Activated CD4-positive, alpha-beta T cell treated with anti-CD3 and anti-CD28 coated beads, Interleukin-2, amount 50 U/mL, for 48 hours (primary cell): ENCODE measurements at places on chromosomes 5 and 9.

GRCh38 chr5:5751987-5752386 lies 329.5 kb downstream of the ICE1 start:
- DNase-seq: no peak

DNA sequence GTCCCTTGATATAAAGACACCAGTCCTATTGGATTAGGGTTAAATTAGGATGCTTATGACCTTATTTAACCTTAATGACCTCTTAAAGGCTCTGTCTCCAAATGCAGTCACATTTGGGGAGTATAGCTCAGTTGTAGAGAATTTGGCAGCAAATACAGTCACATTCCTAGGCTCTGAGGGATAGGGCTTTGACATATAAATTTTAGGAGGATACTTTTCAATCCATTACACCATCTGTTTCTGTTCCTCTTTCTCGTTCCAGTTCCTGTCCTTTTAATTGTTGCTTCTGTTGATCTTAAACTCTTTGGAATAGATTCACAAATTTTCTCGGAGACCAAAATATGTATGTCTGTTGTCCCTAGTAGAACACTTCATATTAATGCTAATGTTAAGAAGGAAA lies 390.0 kb upstream of the PCSK5 start:
- no peak for DNase-seq

GRCh38 chr9:69905286-69905685 lies 84.7 kb downstream of the CFAP95 start:
- DNase-seq: no peak

- no peak for DNase-seq
These were observed at the start of gene NR2F1-AS1 for GRCh38 chr5:93580927-93581445. Gene NR2F1-AS1 (minus strand): TSS chr5:93581219.

GRCh38 chr5:140219068-140219991 lies 44.3 kb downstream of the CYSTM1 start:
- DNase-seq: no peak

GRCh38 chr5:180649297-180650039 lies at the start of gene FLT4:
Gene FLT4 (minus strand): TSS chr5:180649600. CDS start chr5:180649545, 55 bp downstream.
- no peak for DNase-seq

DNA sequence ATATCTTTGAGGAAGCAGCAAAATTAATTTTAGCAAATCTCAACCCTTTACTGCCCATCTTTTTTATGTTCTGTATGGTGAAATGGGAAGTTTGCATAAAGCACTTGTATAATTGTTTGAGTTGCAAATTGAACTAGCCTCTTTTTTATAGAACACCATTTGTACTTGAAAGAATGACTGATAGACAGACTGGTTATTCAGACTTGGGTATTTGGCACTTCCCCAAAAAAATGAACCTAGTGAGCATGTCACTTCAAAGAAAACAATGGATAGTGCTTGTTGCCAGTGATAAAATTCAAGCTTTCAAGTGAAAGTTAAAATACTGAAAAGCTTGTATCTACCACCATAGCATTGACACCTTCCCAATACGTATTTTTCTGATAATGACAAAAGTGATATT lies 115.8 kb downstream of the ERCC6L2 start:
- no peak for DNase-seq

GRCh38 chr5:133637206-133637605 lies 24.9 kb upstream of the FSTL4 start:
- no peak for DNase-seq

- DNase-seq: no peak
These were observed 40.9 kb upstream of the FABP6 start for GRCh38 chr5:160188141-160189015.

GRCh38 chr5:73666891-73667290 lies 40.9 kb downstream of the ARHGEF28 start:
- DNase-seq: no peak
